RWPE2 (cell line): ENCODE measurements at places on chromosomes 5 and 9.
A peak's percentile ranks its signal among the peaks of the same experiment; 100 is the strongest.

DNA sequence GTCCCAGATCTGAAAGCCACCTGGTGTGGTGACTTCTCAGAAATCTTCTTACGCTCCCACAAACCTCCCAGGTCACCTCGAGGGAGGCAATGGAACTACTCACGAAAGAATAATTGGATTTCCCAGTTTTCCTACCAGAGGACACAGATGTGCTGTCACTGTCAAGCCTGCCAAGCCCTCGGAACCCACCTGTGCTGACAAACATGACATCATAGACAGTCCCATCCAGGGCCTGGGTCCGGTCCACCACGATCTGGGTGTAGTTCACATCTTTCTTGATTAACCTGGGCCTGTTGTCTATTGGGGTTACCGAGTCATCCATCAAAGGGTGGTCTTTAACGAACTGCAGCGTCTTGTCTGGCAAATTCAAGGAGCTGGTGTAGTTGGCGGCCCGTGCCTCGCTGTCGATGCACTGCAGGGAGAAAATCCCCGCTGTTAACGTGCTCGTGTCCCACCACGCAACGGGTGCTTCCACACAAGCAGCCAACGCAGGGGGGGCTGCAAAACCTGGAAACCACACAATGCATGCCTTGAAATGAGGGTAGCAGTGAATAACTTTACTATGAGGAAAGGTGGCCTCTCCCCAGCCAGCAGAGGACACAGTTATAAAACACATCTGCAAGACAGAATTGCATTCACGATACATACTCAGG lies 69.0 kb downstream of the SECISBP2 start:
- H3K4me1 ChIP-seq, result peaks cover 9% of the 10 kb centered on the region
- H3K36me3 ChIP-seq, result peaks cover 6% of the 10 kb centered on the region; the same call in 1 of the 2 replicates
- no peak for DNase-seq

- no peak for DNase-seq
- H3K27me3 ChIP-seq, result no peaks in the 10 kb centered on the region
- peaks cover 23% of the 10 kb centered on the region for H3K36me3 ChIP-seq
- peak overlapping the region; percentile 32 for H3K27ac ChIP-seq
- peaks cover under 1% of the 10 kb centered on the region for H3K4me1 ChIP-seq
- peak overlapping the region; percentile 64 for H3K4me3 ChIP-seq
Observed at GRCh38 chr9:128276574-128277270, 646 bp downstream of the SWI5 start.

DNA sequence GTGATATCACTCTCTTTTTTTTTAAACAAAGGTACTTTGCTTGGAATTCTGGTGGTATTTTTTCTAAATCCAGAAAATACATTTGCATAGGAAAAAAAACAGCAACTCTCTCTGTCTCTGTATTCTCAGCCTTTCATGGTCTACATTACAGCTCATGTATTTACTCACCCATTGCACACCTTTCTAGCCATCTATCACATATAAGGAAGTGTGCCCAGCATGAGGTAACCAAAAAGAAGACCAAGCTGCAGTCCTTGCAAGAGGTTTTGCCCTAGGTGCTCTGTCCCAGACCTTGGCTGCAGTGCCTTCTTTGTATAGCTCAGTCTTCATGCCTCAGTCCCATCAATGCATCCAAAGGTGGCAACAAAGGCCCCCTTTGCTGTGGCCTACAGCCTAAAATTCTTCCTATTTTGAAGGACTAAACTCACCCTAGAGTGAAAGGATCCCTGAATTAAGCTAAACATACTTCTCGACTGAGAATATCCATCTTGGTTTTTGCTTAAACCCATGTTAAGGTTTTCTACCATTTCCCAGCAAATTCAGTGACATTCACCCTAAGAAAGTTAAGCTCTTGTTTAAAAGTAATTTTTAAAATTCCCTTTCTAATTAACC lies 446.4 kb downstream of the KIF4B start:
- no peak overlapping the region for H3K4me3 ChIP-seq
- no peak for DNase-seq
- no peak overlapping the region for H3K27ac ChIP-seq
- H3K4me1 ChIP-seq, result no peaks in the 10 kb centered on the region

- H3K36me3 ChIP-seq, result peaks cover 26% of the 10 kb centered on the region
- peaks cover 7% of the 10 kb centered on the region for H3K4me1 ChIP-seq
- no peak overlapping the region for H3K4me3 ChIP-seq
- no peaks in the 10 kb centered on the region for H3K27me3 ChIP-seq
- H3K27ac ChIP-seq, result peak overlapping the region; percentile 11
Observed at GRCh38 chr5:138469540-138470321, 4.5 kb downstream of the EGR1 start.

- H3K36me3 ChIP-seq, result no peaks in the 10 kb centered on the region
- H3K27ac ChIP-seq, result no peak overlapping the region
- H3K4me3 ChIP-seq, result no peak overlapping the region
- H3K4me1 ChIP-seq, result no peaks in the 10 kb centered on the region
- DNase-seq, result no peak
Observed at GRCh38 chr5:98334946-98335345, 438.5 kb upstream of the RGMB start.

DNA sequence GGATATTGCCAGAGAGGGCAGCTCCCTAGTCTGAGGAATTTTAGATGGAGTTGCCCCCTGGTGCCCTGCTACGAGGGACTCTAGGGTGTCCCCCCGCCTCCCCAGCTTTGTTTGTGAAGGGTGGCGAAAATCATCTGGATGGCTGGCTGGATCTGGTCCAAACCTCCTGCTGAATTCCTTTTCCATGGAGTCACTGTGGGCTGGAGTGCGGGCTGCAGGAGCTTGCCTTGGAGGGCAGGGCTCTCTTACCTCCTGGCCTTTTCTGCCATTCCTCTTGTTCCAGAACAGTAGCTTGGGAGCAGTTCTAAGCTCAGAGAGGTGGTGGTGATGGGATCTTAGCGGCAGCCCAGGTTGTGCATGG lies 2.1 kb downstream of the SYNPO start:
- H3K4me3 ChIP-seq, result no peak overlapping the region
- peak overlapping the region; percentile 93 for H3K27ac ChIP-seq
- peaks cover 61% of the 10 kb centered on the region for H3K4me1 ChIP-seq
- DNase-seq, result peak; percentile 94
- no peaks in the 10 kb centered on the region for H3K27me3 ChIP-seq

GRCh38 chr9:137305060-137305797 lies 3.2 kb upstream of the NRARP start:
- peaks cover 9% of the 10 kb centered on the region for H3K4me1 ChIP-seq
- peaks cover 1% of the 10 kb centered on the region for H3K27me3 ChIP-seq
- no peak overlapping the region for H3K4me3 ChIP-seq
- no peak overlapping the region for H3K27ac ChIP-seq
- H3K36me3 ChIP-seq, result no peaks in the 10 kb centered on the region

- H3K4me3 ChIP-seq, result no peak overlapping the region
- no peaks in the 10 kb centered on the region for H3K27me3 ChIP-seq
- no peaks in the 10 kb centered on the region for H3K4me1 ChIP-seq
- DNase-seq, result no peak
- no peak overlapping the region for H3K27ac ChIP-seq
- H3K36me3 ChIP-seq, result no peaks in the 10 kb centered on the region
Observed at GRCh38 chr5:154568589-154568988, 90.6 kb upstream of the HAND1 start.

GRCh38 chr5:107155707-107156106 lies 515.0 kb downstream of the EFNA5 start:
- H3K4me3 ChIP-seq, result no peak overlapping the region
- H3K36me3 ChIP-seq, result no peaks in the 10 kb centered on the region
- DNase-seq, result no peak
- no peaks in the 10 kb centered on the region for H3K27me3 ChIP-seq

- H3K27ac ChIP-seq, result peak overlapping the region; percentile 68
- no peak for DNase-seq
- H3K4me3 ChIP-seq, result no peak overlapping the region
- no peaks in the 10 kb centered on the region for H3K36me3 ChIP-seq
Observed at GRCh38 chr5:173472784-173473278, 143.6 kb downstream of the BOD1 start.

DNA sequence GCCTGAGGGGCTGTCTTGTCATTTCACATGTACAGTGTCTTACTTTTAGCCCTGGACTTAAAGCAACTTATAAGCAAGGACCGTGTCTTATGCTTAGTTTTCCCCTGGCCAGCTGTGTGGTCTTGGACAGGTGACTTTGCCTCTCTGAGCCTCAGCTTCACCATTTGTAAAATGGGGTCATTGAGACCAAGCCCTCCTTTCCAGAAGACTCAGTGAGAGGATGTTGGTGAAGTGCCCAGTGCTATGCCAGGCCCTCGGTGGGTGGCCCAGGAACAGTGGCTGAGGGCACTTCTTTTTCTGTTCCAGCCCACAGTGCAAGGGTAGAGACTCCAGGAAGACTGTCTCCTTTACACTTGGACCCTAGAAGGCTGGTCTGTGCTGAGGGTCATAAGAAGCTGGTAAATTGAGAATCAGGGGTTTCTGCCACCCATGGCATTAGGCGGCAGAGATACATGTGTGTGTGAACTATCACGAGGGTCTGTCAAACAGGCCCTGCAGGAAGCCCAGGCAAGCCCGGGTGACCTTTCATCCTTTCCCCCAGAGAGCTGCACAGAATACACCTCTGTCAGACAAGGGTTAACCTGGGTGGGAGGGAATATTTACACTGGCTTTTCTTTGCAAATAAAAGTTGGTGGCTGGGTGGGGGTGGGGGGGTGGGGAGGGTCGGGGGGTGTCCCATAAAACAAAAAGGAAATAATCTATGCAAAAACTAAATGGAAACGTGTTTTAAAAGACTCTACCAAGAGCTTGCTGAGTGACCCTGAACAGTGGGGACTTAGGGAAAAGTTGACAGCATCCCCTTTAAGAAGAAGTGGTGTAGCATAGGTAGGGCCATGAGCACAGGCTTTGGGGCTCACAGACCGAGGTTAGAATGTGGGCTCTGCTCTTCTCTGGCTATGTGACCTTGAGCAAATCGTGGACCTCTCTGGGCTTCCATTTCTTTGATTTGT lies 20.4 kb upstream of the KIF12 start:
- H3K27me3 ChIP-seq, result peaks cover 11% of the 10 kb centered on the region
- H3K27ac ChIP-seq, result no peak overlapping the region
- H3K4me1 ChIP-seq, result no peaks in the 10 kb centered on the region
- no peaks in the 10 kb centered on the region for H3K36me3 ChIP-seq
- no peak overlapping the region for H3K4me3 ChIP-seq

GRCh38 chr5:75185763-75186162 lies 50.9 kb downstream of the ANKRD31 start:
- H3K27me3 ChIP-seq, result no peaks in the 10 kb centered on the region
- no peak overlapping the region for H3K4me3 ChIP-seq
- no peak for DNase-seq
- H3K27ac ChIP-seq, result no peak overlapping the region

DNA sequence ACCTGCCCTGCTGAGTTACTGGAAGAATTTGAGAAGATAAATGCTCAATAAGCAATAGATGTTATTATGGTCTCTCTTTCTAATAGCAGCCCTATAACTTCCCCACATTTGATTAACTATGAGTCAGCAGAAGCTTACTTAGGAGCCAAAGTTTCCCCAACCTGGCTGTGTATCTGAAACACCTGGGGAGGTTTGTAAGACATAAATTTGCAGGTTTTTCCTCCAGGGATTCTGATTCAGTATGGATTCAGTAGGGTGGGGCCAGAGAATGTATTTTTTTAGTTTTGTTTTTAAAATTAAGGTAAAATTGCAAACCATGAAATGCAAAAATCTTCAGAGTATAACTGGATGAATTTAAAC lies 44.9 kb upstream of the GNPDA1 start:
- H3K4me3 ChIP-seq, result no peak overlapping the region
- peaks cover 26% of the 10 kb centered on the region for H3K4me1 ChIP-seq
- no peaks in the 10 kb centered on the region for H3K27me3 ChIP-seq
- DNase-seq, result no peak

- peaks cover 7% of the 10 kb centered on the region for H3K4me1 ChIP-seq
- no peak overlapping the region for H3K4me3 ChIP-seq
- no peaks in the 10 kb centered on the region for H3K27me3 ChIP-seq
- H3K36me3 ChIP-seq, result peaks cover 15% of the 10 kb centered on the region
- no peak overlapping the region for H3K27ac ChIP-seq
Observed at GRCh38 chr5:43619911-43620310, 16.9 kb downstream of the NNT start.

DNA sequence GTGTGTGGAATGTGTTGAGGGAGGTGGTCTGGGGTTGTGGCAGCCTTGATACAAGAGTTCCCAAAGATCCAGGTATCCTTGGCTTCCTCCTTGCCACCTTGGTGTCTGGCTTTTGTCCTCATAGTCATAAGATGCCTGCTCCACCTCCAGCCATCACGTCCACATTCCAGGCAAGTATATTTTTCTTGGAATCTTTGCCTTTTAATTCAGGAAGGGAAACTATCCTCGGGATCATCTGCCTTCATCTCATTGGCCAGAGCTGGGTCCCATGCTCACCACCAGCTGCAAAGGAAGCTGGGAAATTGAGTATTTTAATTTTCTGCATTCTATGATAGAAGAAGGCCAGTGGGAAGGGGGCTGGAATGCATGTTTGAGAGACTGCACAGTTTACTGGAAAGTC lies 186.7 kb downstream of the C9orf50 start:
- no peak for DNase-seq
- no peaks in the 10 kb centered on the region for H3K4me1 ChIP-seq
- H3K27ac ChIP-seq, result no peak overlapping the region
- H3K36me3 ChIP-seq, result no peaks in the 10 kb centered on the region

DNA sequence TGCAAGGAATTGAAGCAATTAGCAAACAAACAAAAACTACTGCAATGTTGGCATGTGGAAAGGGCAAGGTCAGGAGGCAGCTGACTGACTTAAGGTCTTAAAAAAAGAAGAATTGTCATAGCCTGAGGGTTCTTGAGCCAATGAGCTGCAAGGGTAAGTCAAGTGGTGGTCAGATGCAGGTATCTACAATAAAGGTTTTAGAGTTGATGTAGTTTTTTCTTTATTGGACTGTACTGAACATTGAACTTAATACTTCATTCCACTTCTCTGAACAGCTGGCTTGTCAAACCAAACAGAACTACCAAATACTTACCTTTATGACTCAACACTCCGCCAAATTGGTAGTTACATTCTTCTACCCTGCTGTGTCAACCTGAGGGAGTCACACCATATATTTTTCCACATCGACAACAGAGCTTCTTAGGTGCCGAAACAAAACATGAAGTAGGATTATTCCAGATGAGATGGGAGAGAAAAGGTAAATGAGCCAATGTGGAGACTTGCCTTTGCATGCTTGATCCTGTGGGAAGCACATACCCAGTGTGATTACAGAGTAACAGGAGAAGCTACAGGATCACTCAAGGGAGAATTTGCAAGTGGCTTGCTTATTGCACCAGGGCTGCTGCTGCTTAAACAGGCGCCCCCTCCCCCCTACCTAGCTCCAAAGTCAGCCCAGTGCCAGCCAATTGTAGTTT lies 35.3 kb downstream of the EQTN start:
- DNase-seq, result no peak
- no peaks in the 10 kb centered on the region for H3K36me3 ChIP-seq
- H3K27ac ChIP-seq, result no peak overlapping the region
- no peaks in the 10 kb centered on the region for H3K27me3 ChIP-seq
- H3K4me3 ChIP-seq, result no peak overlapping the region
- H3K4me1 ChIP-seq, result peaks cover 4% of the 10 kb centered on the region

- H3K4me3 ChIP-seq, result no peak overlapping the region
- H3K27ac ChIP-seq, result peak overlapping the region; percentile 84
- no peaks in the 10 kb centered on the region for H3K36me3 ChIP-seq
- no peaks in the 10 kb centered on the region for H3K27me3 ChIP-seq
Observed at GRCh38 chr9:672851-673250, 168.6 kb upstream of the DMRT1 start.
